Neural progenitor cell (in vitro differentiated cells): ENCODE measurements at places on chromosomes 6 and 20. TPM values are rescaled to one million over a fixed set of nuclear protein-coding genes. Genes with fewer than 3 reads are reported as not detected.

The PFDN6 gene
- 35.6 and 54.5 TPM in 2 replicates for total RNA-seq

The RNF182 gene
- total RNA-seq, result 10.3 and 15.3 TPM in 2 replicates

The HLA-DRA gene
- total RNA-seq, result 1.8 and 2.3 TPM in 2 replicates

DNA sequence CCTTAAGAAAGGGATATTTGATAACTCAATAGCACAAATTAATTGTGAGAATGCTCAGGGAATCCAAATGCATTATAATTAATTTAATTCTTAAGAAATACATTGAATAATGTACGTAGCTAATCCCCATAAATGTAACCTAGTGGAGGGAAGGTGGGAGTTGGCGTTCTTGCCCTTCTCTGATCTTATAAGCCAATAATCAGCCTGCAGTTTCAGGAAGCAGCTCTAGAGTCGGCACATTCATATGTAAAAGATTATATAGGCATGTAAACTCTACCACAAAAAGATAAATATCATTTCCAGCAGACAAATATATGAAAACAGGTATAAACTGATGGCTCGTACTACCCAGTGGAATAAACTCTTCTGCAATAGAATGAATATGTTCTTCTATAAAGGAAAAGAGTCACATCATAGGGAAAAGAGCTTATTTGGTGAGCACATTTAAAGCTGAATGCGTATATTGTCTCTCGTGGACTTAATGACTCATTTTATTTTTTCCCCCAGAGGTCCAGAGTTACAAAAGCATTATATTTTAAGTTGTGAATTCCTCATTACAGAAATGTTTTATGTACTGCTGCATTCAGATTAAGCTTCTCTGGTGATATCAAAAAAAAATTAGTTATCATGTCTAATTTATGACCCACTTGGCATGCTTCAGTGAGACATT, 112.2 kb downstream of the TFAP2A start:
- DNase-seq, result no peak
